Hematopoietic multipotent progenitor cell treated with erythropoietin and hydrocortisone succinate and interleukin-3 and kit ligand, for 8 days (in vitro differentiated cells): ENCODE measurements at places on chromosomes 6 and 20.

- DNase-seq: no peak
Measured at GRCh38 chr6:161091972-161092701, 100.6 kb downstream of the MAP3K4 start.

GRCh38 chr6:105258816-105259215 lies 79.0 kb upstream of the POPDC3 start:
- DNase-seq: no peak

DNA sequence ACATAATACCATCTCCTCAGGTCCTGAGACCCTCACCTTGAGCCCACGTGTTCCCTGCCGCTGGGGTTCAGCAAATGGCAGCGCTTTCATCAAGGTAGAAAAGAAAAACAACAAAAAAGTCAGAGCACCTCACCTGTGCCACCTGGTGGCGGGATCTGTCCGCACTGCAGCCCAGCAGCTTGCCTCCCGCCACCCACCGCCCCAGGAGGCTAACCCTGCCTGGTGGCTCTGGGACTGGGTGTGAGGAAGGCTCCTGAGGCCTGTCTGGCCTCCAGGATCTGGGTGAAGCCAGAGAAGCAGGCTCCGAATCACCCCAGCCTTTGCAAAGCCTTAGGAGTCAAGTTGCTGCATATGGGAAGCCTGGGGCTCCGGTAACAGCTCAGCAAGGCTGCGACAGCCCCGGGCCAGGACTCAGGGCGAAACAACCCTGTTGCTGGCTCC lies 270.8 kb downstream of the BMP7 start:
- DNase-seq: no peak

DNA sequence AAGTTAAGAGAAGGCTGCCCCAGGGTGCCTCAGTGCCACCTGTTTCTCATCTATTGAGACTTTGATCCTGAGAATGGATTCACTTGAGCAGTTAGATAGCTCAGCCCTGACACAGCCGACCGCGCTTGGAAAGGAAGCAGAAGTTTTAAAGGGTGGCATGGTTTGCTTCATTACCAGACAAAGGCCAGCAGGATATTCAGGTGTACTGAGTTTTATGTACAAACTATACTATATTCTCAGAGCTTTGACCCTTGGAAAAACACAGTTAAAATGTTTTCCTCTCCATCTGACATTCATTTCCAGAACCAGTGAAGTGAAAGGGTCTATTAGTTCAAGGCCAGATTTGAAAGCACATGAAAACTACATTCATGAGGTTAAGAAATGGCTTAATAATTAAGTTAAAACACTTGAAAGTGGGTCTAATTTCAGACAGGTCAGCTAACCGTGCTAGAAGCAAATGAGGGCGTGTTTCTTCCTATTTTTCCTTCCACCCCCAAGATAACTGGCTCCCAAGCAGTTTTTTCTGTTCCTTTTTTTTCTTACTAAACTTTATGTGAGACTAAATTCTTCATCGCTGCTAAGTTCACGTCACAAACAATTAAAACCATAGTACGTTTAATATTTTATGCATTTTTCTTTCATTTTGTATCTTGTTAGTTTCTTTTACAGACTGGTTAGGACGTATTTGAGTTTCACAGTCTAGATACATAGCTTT lies 385.3 kb upstream of the SOX4 start:
- DNase-seq: no peak

GRCh38 chr6:106773522-106773921 lies 144.1 kb downstream of the QRSL1 start:
- DNase-seq: no peak

GRCh38 chr6:150076196-150076893 lies 7.4 kb upstream of the ULBP3 start:
- DNase-seq: no peak

- no peak for DNase-seq
Measured at GRCh38 chr20:35630636-35631035, 15.0 kb downstream of the SPAG4 start.
